ENCODE measurements at places on chromosomes 7 and 10. TPM values are rescaled to one million over a fixed set of nuclear protein-coding genes. Genes with fewer than 3 reads are reported as not detected.
A peak's percentile ranks its signal among the peaks of the same experiment; 100 is the strongest.

GJD4 gene
- not detected for polyA plus RNA-seq

NYAP1 gene
- polyA plus RNA-seq: 2.1 TPM

DNA sequence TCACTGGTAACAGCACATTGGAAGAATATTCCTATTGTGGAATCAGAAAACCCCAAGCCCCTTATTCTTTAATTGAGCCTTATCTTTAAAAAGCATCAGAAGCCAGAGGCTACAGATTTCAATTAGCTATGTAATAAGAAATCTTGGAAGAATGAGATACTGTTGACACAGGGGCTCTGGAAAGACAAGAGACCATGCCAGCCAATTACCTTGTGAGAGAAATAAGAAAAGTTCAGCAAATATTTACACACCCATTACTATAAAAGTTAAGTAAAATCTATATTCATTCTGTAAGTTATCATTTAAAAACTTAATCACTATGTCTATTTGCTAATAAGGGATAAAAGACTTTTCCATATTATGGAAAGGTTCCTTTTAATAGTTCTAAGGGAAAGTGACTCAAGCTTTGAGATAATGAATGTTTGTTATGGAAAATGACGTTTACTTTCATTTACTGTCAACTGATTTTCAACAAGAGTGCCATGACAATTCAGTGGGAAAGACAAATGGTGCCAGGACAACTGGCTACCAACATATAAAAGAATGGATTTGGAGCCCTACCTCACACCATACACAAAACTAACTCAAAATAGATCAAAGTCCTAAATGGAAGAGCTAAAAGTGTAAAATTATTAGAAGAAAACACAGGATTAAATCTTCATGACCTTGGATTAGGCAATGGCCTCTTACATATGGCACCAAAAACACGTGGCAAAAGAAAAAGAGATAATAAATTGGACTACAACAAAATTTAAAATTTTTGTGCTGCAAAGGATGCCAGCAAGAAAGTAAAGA, 28.3 kb downstream of the ZFAND2A start:
- DNase-seq: no peak

- DNase-seq: no peak
Observed at GRCh38 chr7:98362517-98362916, 38.4 kb downstream of the BAIAP2L1 start.

DNA sequence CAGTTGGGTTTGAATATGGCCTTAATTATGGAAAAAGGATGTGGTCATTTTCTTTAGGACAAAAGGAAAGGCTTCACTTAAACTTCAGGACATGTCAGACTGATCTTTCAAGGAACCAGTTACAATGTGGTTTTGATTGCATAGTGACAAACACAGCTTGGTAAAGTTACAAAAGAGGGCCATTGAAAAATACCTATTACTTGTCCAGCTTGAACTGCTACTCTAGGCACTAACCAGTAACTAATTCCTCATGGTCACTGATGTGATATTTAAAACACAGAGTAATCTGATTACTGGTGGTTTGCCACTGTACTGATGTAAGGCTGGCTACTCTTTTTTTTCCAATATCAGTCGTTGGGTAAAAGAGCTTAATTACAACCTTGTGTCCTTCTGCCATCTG, 22.6 kb downstream of the TES start:
- no peak for DNase-seq

DNA sequence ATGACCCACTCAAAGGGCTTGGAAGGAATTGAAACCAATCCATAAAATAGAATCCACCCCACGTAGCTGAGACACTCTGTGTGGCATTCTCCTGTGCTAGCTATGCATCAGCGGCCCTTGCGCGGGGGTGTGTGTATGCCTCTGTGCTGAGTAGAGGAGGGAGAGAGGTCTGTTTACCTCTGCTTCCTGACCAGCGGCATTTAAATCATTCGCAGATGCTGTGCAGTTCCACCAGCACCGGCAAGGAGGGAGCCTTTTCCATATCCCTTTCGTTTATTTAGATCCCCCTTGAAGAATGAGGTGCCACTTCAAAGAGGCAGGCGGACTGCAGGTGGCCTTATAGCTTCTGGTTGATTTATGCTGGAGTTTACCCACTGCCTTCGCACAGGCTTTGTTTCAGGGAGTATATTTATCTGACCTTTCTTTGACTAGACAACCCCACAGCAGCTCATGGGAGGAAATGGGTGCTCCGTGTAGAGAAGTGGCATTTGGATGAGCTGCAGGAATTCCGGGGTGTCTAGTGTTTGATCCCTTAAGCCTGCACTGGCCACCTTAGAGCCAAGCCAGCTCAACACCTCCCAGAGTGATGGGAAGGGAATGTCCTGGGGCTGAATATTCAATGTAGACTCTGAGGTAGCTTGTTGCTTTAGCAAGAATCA, 11.4 kb downstream of the C10orf53 start:
- DNase-seq: peak; percentile 41

DNA sequence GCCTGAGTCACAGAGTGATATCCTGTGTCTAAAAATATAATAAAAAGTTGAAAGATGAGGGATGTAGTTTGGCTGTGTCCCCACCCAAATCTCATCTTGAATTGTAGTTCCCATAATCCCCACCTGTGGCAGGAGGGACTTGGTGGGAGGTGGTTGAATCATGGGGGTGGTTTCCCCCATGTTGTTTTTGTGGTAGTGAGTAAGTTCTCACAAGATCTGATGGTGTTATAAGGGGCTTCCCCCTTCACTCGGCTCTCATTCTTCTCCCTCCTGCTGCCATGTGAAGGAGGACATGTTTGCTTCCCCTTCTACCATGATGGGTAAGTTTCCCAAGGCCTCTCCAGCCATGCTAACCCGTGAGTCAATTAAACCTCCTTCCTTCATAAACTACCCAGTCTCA, 25.1 kb upstream of the UBE3C start:
- no peak for DNase-seq

DNA sequence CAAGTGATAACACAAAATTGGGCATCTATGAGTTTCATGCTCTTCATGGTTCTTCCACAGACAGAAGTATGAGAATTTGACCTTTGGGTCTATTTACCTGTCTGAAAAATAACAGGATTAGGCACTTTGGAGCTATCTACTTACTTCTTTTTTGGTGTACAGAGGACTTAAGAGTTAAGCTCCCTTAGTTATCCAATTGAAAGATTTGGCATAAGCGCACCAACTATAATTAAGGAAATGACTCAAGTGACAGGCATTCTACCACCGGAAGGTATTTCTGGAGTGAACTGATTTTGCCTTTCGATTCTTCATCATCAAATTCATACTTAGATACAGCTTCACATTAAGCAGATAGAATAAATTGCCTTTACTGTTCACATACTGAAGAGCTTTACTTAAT, 43.9 kb downstream of the IFIT5 start:
- no peak for DNase-seq

- DNase-seq: no peak
Observed at GRCh38 chr7:5217851-5218331, 27.9 kb downstream of the WIPI2 start.

DNA sequence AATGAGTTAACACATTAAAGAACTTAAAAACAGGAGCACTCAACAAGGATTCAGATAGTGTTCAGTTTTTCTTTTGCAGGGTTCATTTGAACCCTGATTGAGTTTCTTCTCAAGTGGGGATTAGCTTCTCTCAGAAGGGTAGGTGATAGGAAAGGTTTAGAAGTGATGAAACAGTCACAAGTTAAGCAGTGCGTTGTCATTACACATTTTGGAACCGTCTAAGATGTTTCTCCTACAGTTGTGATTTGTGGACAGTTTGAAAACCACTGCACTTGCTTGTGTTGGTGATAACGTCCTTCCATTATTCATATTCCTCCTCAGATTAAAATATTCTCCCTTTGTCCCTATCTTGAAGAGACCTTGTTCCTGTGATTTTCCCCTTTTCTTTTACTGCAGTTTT, 2.7 kb downstream of the STMP1 start:
- DNase-seq: no peak

DNA sequence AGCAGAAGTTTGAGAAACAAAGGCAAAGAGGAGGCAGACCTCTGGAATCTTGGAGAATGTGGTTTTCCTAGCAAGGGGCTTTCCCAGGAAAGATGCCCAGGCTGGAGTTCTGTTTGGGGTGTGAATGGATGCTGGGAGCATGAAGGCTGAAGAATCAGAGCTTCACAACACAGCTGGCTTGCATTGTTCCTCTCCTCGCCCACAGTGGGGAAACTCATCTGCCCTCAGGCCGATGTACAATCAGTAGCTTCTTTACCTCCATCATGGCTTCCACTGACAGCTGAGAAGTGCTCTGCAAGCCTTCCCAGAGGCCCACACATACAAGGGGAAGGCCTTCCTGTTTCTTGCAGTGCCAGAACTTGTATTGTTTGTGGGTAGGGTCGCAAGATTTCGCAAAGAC, 90.8 kb upstream of the HECTD2 start:
- no peak for DNase-seq

- no peak for DNase-seq
Observed at GRCh38 chr7:69598487-69599285, 411 bp downstream of the AUTS2 start.

- DNase-seq: no peak
Observed at GRCh38 chr10:81027706-81028105, 490.0 kb downstream of the SH2D4B start.

DNA sequence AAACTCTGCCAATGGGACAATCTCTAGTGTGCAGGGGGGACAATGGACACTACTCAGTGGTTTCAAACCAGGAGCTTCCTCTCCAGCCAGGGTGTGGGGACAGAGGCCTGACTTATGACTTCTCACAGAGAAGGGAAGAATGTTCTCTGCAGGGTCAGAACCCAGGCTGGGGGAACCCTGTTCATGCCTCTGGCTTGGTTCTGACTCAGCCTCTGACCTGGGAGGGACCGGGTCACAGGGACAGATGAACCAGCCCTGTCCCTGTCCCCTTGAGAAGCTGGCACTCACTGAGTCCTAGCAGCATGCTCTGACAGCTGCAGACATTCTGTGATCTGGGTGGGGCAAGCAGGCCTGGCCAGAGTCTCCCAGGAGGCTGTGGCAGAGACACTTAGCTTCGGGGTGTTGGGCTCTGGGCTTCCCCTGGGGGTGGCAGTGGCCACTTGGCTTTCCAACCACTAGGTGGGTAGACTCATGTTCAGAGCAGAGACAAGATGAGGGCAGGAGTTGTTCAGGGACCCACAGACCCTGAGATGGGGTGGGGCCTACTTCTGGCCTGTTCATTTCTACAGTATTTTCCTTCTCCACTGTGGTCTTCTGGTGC, 13.6 kb downstream of the TSPAN15 start:
- DNase-seq: no peak

DNA sequence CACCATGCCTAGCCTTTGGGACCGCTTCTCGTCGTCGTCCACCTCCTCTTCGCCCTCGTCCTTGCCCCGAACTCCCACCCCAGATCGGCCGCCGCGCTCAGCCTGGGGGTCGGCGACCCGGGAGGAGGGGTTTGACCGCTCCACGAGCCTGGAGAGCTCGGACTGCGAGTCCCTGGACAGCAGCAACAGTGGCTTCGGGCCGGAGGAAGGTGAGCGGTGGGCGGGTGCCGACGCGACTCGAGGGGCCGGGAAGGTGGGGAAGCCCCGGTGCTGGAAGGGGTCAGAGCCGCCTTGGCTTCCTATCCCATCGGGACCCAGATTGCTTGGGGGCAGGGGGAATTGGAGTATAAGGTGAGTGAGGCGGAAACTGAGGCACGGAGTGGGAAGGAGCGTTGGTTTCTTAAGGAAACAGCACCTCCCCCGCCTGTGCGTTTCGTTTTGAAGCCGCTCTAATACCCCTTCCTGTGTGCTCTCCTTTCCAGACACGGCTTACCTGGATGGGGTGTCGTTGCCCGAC, 547 bp downstream of the DDIT4 start:
- no peak for DNase-seq

- no peak for DNase-seq
Observed at GRCh38 chr10:114385557-114385956, 18.7 kb downstream of the AFAP1L2 start.

GRCh38 chr10:58023341-58024073, 244.2 kb downstream of the IPMK start:
- DNase-seq: peak; percentile 37

- DNase-seq: no peak
Observed at GRCh38 chr10:46267132-46267985, 19.4 kb upstream of the ANTXRL start.

DNA sequence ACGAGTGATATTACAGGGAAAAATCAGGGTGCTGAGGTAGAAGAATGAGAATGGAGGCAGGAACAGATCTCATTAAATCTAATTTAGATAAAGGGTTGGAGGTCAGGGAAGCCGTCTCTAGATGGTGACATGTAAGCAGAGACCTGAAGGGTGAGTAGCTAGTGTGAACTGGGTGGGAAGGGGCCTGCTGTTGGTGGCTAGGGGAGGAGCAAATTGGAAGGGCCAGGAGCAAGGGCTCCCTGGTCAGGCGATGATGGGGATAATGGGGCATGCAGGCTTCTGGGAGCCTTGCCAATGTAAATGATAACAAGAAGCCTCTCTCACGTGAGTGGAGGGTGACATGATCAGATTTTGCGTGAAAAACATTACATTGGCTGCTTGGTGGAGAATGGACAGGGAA, 76.3 kb downstream of the WDFY4 start:
- no peak for DNase-seq

GRCh38 chr10:71635251-71635866, 84.2 kb downstream of the C10orf105 start:
- no peak for DNase-seq

DNA sequence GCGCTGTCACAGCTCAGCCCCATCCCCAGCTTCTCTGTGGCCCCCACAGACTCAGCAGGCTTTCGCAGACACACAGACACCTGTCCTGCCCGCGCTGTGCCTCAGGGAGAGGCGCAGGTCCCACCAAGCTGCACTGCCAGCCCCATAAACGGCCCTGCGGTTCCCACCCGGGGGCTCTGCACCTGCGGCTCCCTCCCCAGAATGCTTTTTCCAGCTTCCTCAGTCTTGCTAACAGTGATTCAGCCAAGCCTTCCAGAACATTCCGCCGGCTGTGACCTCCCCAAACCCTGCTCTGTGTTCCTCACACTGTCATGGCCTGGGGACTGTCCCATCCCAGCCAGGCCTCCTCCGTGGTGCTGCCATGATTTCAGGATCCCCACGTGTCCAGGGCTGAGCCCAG, 27.8 kb upstream of the TNRC18 start:
- no peak for DNase-seq

- no peak for DNase-seq
Observed at GRCh38 chr10:76509446-76509845, 1078.0 kb downstream of the LRMDA start.
